ENCODE measurements at places on chromosomes 4 and X.

GRCh38 chr4:29970626-29971025, 749.5 kb upstream of the PCDH7 start:
- DNase-seq = no peak

GRCh38 chr4:68372588-68372987, 22.7 kb upstream of the YTHDC1 start:
- no peak for DNase-seq

DNA sequence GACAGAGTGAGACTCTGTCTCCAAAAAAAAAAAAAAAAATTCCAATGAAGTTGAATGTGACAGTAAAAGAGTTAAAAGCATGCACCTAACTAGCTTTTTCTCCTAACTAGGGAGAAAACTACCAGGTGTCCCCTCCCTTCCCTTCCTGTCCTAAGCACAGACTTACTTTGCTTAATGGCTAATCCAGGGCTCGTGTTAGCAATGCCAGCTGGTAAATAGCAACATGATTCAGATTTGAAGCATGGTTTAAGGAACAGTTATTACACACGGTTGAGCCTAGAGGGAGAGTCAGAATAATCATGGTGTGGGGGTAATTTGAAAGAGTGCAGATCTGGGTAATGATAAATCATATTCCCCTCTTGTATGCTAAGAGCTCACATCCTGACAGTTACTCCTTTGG, 338.3 kb downstream of the STIM2 start:
- no peak for DNase-seq

DNA sequence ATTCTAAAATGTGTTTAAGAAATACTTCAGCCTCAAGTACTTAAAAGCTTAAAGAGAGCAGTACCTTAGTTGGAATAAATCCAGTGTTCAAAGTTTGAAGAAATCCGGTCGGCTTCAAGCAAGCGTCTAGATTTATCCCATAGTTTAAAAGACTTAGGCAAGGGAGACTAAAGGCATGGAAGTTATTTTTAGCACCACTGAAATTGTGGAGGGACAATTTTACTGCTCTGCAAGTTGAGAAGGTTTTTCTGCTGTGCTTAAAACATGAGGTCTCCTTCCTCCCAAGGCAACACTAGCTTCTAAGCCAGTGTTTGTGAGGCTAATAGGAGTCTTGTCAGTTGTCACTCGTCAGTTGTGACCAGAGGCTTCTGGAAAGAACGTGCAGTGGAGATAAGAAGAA, 183.5 kb downstream of the MSL3 start:
- DNase-seq = no peak

DNA sequence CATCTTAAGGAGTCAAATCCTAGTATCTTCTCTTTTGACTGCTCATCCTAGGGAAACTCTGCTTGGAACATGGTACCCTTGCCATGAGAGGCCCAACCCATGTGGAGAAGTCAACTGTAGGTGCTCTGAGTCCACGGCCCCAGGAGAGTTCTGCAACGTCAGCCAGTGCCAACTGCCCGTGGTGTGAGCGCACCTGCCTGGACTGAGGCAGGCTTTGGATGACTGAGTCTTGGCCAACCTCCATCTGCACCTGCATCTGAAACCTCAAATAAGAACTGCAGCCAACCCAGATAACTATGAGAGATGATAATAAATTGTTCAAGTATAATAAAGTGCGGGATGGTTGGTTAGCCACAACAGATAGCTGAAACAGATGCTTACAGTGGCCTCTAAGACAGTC, 772.0 kb downstream of the TRIML1 start:
- no peak for DNase-seq

GRCh38 chrX:13742397-13743176, 8.0 kb downstream of the OFD1 start:
- no peak for DNase-seq

All from stimulated activated CD8-positive, alpha-beta memory T cell treated with anti-CD3 and anti-CD28 coated beads, Interleukin-4, amount 100 ng/mL, for 1 hour (primary cell).